ENCODE measurements at places on chromosomes 11 and 22.

GRCh38 chr22:24440270-24440717, 12.9 kb downstream of the ADORA2A start:
- DNase-seq = no peak

DNA sequence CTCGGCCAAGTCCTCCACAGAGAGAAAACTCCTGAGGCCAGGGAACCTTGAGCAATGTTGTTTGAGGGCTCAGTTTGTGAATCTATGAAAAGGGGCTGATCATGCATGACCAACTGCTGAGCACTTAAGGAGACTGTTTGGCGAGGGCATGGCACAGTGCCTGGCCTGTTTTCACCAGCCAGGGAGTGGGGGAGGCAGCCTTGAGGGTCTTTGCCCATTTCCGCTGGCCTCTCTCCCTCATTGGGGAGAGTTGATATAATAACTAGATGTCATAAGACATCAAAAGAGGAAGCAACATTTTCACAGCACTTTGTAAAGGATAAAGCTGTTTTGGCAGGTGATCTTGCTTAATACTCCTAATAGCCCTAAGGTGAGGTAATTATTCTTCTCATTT, 110.6 kb downstream of the TP53I11 start:
- no peak for DNase-seq

DNA sequence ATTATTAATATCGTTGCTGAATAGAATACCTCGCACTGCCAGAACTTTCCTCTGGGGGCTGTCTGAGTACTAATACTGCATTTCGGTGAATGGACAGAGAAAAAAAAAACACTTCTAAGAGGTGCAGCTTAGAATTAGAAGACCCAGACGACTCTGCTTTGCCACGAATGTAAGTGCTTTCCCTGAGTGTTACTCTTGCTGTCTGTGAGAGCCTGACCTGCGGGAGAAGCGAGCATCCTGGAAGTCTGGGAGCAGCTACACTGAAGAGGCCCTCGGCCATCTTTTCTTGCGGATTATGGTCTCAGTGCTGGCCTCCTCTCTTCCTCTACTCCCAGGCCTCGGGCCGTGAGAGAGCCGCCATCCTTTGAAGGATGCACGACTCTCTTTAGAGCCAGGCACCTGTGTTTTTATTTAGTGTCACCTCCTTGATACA, 94.9 kb downstream of the SCN3B start:
- no peak for DNase-seq

DNA sequence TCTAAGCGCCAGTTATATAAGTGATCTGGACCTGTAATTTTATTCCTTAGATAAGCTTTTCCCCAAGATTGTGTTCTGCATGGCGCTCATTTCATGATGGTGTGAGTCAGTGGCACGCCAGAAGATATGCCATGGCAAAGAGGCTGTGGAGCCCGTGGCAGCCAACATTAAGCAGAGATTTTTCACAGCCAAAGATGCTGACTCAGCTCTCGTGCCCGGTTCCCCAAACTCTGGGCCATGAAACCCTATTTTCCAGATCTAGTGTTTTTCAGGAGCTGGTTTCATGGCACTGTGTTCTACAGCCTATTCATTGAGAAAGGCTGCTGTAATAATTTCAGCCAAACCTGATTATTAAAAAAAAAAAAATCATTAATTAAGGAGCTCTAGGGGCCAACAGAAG, 15.4 kb upstream of the LINC01488 start:
- no peak for DNase-seq

DNA sequence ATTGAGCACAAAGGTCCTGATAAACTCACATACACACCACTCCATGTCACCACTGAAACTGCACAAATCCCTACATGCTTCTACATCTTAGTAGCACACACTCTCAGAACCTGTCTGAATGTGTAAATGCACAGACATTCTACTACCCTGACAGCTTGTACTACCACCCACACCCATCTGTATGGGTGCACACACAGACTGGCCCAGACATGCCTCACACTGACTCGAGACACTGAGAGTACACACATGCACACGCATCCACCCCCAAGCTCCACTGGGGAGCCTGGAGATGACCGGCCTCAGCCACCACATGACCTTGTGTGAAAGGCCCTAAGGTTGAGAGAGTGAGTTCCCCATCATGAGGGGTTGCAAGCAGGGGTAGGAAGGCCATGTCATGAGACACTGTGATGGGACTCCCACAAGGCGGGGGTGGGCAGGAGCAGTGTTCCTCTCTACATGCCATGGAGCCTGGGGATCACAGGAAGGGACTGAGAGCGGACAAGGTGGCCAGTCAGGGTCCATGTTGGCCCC, 28.1 kb downstream of the ARAP1 start:
- no peak for DNase-seq

DNA sequence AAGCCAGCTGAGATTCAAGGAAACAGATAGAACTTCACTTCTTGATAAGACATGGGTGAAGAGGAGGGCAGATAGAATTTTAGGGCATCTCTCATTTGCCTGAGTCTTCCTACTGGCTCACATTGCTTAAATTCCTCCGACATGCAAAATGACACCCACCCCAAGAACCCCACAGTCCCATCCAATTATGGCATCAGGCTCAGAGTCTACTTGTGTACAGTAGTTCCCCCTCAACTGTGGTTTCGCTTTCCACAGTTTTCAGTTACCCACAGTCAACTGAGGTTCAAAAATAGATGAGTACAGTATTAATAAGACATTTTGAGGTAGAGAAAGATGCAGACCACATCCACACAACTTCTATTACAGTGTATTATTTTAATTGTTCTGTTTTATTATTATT, 99.8 kb downstream of the TTC17 start:
- no peak for DNase-seq

DNA sequence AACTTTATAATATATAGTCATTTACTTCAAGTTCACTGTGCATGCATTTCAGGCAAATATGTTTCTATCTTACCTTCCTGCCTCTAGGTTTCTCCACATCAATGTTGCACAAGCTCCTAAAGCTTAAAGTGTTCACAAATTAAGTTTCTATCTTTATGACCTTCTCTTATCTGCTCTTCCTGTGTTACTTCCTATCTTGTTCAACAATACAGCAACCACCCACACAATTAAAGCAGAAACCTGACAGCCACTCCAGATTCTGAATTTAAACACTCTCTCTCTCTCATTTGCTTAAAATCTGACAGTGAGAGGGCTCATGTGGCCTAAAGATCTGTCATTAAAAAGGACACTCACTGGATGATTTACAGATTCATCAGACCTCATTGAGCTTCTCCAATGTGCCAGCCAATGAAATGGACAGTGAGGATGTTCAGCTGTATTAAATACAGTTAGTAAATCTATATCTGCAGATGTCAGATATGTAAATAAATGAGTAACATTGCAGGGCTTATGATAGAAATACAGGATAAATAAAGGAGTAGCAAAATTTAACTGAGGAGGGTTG, 10.9 kb downstream of the PDGFD start:
- DNase-seq = no peak

- DNase-seq = no peak
Observed at GRCh38 chr11:8127447-8127846, 41.4 kb downstream of the RIC3 start.

DNA sequence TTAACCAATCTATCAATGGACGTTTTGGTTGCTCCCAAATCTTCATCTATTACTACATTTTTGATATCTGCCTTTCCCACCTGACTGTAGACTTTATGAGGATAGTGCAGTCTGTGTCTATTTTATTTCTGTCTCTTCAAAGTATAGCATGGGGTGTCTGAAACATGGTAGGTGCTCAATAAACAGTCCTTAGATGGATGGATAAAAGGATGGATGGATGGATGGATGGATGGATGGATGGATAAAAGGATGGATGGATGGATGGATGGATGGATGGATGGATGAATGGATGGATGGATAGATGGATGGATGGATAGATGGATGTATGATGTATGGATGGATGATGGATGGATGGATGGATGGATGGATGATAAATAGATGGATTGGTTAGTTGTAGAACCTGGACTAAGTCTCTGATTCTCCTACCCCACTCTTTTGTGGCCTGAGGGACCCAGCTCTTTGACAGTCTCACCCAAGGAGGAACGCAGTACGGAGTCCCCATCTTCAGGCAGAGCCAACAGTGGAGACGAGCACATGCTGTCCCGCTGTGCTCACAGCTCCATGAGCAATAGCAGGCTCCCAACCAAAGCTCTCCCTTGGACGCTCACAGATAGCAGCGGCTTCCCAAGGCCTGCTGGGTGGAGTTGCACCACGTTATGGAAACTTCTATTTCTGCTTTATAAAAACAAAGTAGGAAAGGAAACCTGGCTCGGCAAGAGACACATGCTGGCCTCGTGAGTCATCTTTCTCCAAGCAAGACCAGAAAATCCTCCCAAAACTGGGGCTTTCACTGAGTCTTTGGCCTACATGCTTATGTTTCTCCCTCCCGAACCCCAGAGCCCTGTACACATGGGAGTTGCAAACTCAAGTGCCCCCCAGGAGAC, 448.0 kb downstream of the MIAT start:
- DNase-seq = no peak

Measured in HuH-7 (cell line).